ENCODE measurements at places on chromosomes 4 and X.
A peak's percentile ranks its signal among the peaks of the same experiment; 100 is the strongest.

DNA sequence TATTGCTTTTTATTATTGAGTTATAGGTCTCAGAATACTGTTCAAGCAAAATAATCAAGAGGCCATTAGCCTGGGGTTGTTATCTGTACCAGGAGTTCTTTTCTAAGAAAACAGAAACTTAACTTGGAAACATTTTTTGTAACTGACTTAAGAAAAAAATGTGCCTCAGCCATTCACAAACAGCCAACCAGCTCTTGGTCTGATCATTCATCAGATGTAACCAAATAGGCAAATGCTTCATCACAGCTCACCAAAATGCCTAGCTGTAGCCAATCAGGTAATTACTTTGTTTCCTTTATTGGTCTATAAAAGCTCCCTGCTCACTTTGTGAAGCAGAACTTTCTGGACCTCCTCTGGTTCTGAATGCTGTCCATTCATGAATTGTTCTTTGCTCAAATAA is 387.7 kb downstream of the FAT4 start:
- no peak for DNase-seq

DNA sequence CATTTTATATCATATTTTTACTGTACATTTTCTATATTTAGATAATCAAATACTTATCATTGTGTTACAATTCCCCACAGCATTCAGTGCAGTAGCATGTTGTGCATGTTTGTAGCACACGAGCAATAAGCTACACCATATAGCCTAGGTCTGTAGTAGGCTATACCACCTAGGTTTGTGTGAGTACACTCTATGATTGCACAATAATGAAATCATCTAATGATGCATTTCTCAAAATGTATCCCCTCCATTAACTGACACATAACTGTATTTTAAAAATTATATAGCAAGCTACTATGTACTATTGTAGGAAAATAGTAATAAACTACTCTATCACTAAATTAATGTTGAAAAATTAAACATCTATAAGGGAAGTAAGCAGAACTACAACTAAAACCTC is 518.4 kb upstream of the PABPC4L start:
- DNase-seq = no peak

- no peak for DNase-seq
These were observed 1078.1 kb upstream of the IGFBP7 start for GRCh38 chr4:58188316-58188715.

- DNase-seq = no peak
These were observed 3.1 kb downstream of the POLR2B start for GRCh38 chr4:56981795-56982201.

DNA sequence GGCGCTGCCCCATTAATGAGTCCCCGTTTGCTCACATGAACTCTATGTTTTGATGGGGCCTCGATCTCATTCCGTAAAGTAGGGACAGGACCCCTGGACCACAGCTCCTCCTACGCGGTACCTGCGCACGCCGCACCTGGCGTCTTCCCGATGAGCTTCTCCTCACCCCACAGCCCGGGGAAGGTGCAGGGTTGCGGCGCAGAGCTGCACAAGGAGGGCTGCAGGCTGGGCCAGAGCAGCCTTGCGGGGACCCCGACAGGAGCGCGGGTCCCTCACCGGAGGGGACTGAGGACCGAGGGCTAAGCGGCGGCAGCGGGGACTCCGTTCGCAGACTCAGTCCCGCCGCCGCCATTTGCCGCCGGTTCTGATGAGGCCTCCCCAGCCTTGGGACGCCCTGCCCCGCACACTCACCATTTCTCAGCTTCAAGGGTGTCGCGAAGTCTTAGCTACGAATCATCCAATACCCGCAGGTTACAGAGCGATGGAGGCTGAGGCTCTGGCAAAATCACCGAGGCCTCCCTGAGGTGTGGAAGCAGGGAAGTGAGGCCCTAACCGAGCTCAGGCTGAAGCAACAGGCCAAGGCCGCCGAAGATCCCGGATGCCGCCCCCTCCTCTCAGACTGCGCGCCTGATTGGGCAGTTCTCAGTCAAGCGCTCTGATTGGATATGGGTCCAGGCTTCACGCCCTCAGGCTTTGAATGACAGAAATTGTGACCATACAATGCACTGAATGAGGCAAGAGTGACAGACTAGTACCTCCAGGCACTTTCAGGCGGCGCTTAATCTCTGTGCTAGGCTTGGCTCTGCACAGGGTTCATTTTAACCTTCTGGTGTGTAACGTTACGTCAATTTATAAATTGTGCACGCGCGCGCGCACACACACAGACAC is 25.1 kb downstream of the ZNF721 start:
- peak; percentile 99 for DNase-seq

GRCh38 chrX:133214301-133214700 is 3.9 kb downstream of the TFDP3 start:
- DNase-seq = no peak

- no peak for DNase-seq
These were observed 8.8 kb downstream of the TNMD start for GRCh38 chrX:100593581-100593980.

GRCh38 chr4:184039963-184040383 is 134.9 kb downstream of the STOX2 start:
- DNase-seq = no peak

GRCh38 chr4:80532674-80533333 is 197.3 kb downstream of the CFAP299 start:
- no peak for DNase-seq

- DNase-seq = peak; percentile 83
These were observed 93.4 kb downstream of the NHSL2 start for GRCh38 chrX:72003811-72004750.

- DNase-seq = no peak
These were observed 1.3 kb upstream of the INTU start for GRCh38 chr4:127631420-127631819.

DNA sequence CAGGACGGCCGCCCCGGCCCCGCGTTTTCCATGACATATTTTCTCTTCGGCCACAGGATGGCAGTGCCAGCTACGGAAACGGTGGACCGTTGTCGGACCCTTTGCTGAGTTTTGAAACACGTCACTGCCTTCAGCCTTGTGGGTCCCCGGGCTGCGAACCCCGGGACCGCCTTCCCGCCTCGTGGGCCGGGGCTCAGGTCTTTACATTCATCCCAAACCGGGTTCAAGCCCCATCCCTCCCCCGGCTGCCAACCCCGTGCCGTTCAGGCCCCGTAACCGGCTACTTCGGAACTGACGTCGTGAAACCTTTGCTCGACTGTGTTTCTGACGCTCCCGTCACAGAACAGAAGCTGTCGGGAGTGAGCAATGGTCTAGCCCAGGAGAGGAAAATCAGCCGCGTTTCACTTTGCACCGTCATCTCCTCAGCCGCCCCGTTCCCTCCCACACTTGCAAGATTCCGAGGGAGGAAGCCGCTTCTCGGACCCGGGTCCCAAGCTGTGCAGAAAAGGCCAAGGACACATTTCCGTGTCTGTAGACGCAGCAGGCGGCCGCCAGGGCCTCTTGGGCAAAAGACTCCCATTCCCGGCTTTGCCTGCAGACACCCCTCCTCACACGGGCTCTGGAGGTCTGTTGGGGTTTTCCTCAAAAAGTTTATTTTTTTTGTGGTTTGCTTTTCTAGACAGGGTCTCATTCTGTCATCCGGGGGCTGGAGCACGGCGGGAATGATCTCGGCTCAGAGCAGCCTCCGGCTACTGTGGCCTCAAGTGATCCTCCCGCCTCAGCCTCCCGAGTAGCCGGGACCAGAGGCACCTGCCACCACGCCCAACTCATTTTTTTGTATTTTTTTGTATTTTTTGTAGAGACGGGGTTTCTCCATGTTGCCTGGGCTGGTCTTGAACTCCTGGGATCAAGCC is 41.4 kb upstream of the PPP2R3B start:
- DNase-seq = no peak

GRCh38 chr4:24121395-24122175 is 231.7 kb upstream of the PPARGC1A start:
- no peak for DNase-seq

DNA sequence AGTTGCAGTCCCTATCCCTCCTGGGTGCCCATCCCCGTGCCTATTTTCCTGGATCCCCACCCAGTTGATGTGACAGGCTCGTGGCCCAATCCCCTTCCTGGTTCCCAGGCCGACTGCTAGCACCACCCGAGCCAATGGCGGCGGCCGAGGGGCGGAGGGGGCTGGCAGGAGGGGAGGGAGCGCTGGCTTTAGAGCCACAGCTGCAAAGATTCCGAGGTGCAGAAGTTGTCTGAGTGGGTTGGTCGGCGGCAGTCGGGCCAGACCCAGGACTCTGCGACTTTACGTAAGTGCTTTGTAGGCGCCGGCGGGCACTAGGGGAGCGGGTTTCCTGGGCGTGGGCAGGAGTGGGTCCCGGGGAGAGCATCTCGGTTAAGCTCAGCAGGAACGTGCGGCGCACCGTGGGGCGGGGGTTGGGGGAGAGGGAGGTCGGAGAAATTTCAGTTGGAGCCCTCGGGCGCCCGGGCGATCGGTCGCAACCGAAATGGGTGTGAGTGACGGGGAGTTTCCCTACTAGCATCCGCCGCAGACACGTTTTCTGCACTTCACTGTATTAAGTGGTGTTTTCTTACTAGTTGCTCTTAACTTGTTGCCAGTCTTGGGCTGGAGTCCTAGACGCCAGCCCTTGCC is at the start of gene PLS3:
PLS3 (plus strand) TSS at position 197 of the 627 bp plus-strand sequence. CDS start 49,077 bp downstream, outside the sequence.
- peak; percentile 60 for DNase-seq

DNA sequence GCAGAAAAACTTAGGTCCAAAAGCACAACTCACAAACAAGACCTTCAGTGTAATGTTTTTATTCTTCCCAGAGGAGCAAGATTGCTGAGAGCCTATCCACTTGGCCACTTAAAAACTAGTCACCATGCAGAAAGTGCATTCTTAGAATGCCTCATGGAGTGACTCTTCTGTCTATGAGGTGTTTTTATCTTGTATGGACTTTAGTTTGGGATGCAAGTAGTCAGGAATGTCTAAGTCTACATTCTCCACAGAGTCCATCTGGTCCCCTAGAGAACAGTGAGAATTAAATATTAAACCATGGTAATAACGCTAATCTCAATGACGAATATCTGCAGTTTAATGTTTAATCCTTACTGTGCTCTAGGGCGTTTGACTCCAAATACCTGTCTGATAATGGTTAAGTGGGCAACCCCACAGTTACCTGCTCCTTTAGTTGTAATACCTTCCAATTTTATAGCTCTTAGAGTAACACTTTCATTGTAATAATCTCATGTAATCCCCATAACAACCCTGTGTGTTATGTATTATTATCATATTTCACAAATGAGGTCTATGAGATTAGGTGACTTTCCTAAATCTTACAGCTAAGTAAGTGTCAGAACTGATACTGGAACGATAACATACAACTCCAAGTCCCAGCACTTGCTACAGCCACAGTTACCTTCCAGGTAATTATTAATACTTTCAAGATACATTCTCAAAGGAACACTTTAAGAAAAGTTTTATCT is 235.6 kb upstream of the JADE1 start:
- no peak for DNase-seq

DNA sequence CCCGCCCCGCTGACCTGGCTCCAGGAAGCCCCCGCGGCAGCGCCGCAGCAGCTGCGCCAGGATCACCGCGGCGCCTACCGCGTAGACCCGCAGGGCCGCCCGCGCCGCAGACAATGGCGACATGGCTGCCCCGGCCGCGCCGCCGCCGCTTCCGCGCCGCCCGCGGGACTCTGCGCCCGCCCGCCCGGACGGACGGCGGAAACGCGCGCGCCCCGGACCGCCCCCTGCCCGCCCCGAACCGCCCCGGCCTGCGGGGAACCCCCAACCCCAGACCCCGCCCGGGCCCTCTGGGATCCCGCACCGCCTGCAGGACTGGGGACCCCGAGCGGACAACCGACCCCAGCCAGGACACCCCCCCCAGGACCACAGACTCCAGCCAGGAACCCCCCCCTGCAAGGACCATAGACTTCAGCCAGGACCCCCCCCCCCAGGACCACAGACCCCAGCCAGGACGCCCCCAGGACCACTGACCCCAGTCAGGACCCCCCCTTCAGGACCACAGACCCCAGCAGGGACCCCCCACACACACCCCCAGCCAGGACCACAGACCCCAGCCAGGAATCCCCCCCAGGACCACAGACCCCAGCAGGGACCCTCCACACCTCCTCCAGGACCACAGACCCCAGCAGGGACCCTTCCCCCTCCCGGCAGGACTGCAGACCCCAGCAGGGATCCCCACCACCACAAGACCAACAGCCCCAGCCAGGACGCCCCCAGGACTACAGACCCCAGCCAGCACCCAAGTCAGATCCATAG is at the start of the genes DHRSX and ZBED1:
DHRSX (minus strand) TSS at position 174 of the 756 bp plus-strand sequence; CDS start at position 123, 51 bp downstream.
ZBED1 (minus strand) TSS at position 174 of the 756 bp plus-strand sequence. CDS start 10,257 bp downstream, outside the sequence.
- DNase-seq = no peak

GRCh38 chr4:40178672-40179071 is 18.2 kb upstream of the RHOH start:
- DNase-seq = no peak

DNA sequence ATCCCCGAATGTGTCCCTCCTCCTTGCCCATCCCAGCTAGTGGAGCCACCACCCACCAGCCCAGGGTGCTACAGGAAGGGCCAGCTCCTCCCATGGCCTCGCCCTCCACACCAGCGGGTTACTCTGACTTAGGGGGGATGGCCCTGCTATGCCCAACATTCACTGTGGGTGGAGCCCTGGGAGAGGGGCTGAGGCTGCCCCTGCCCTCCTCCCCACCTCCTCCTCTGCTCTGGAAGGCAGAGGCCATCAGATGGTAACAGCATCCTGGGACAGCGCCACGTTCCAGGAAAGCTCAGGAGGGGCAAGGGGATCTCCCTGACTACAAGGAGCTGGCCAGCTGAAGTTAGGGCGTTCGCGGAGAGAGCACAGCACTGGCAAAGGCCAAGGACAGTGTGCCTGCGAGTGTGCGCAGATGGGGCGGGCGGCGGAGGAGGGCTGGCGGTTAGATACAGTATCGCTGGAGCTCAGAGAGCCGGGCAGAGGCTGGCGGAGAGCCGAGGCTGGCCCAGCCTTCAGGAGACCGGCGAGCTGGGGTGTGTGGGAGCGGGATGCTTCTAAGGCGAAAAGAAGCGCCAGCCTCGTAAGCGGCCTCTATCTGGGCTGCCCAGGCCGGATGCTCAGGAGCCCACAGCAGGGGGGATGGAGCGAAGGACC is 1.5 kb downstream of the JAKMIP1 start:
- no peak for DNase-seq

DNA sequence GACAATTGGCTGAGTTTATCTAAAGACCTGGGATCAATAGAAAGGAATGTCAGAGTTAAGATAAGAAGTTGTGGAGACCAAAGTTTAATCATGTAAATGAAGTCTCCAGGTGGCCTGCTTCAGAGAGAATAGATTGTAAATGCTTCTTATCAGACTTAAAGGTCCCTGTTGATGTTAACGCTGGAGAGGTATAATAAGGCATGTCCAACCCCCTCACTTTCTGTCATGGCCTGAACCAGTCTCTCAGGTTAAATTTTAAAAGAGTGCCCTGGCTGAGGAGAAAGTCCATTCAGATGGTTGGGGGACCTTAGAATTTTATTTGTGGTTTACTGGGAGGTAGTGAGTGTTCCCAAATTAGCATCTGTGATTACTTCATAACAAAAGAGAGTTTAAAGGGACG is 86.7 kb downstream of the AKAP4 start:
- DNase-seq = no peak

- no peak for DNase-seq
These were observed 57.7 kb upstream of the PASD1 start for GRCh38 chrX:151505796-151506195.

- no peak for DNase-seq
These were observed 55.0 kb upstream of the TADA2B start for GRCh38 chr4:6988016-6988715.

DNA sequence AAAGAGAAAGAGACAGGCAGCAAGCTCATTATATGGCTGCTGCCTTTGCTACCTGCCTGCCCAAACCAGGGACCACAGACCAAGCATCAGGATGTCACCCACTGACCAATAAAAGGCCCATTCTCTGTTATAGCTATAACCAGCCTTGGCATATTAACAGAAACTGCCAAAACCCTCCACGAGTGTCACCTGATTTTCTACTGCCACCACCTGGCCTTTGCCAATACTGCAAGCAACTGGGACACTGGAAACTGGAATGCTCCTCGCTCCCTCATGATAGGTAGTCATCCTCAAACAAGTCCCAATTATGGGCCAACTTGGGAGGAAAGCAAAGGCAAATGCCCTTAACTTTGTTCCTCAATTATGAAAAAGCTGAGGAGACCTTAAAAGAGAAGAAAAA is 76.0 kb downstream of the SPIN4 start:
- DNase-seq = no peak
